PC-3 (cell line): ENCODE measurements at places on chromosomes 3 and 15. TPM values are rescaled to one million over a fixed set of nuclear protein-coding genes. Genes with fewer than 3 reads are reported as not detected.

The CILP gene
- not detected in 2 replicates for total RNA-seq

The MYL3 gene
- not detected in 2 replicates for total RNA-seq

The TMED3 gene
- total RNA-seq = 164 and 178 TPM in 2 replicates

The NIPA2 gene
- total RNA-seq = 108 and 115 TPM in 2 replicates

DNA sequence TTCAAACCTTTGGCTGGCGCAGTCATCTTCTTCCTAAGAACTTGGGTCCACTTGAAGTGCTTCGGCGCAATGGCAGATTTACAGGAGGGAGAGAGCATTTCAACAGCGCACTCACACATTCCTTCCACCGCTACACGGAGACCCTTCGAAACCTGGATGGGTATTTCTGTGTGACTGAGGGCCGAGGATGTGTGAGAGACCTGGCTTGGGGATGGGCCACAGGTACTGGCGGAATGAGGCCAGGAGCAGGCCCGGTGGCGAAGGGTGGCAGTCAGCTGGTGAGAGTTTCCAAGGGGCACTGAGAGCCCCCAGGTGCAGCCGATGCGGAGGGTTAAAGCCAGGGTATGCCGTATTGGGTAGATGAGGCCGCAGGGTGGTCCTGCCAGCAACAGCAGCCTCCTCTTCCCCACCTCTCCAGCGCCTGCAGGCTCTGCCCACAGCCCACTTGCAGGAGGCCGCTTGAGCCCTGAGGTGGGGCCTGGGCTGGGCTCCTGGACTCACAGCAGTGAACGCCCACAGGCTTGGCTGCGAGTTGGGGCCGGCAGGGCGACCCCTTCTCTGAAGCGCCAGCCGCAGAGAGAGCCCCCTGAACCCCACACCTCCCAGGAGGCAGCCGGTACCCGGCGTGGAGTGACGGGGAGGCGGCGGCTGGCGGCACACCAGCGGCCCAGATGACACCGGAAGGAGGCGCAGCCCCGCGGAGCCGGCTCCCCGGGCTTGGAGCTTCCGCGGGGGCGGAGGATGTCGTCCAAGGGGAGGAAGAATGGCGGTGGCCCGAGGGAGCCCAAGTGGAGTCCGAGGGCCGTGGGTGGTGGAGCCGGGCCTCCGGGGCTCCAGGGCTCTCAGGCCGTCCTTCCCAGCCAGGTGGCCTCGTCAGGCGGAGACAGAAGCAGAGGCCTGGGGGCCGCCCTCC, 166.5 kb downstream of the NSMCE3 start:
- H3K27ac ChIP-seq = no peak overlapping the region
- H3K27me3 ChIP-seq = no peaks in the 10 kb centered on the region
- H3K4me3 ChIP-seq = no peak overlapping the region
- no peak for DNase-seq

- H3K27ac ChIP-seq = no peak overlapping the region
- no peak overlapping the region for H3K4me3 ChIP-seq
- no peaks in the 10 kb centered on the region for H3K27me3 ChIP-seq
- H3K4me1 ChIP-seq = no peaks in the 10 kb centered on the region
These were observed 27.6 kb upstream of the FAM3D start for GRCh38 chr3:58693940-58694850.
